CD4-positive, alpha-beta T cell treated with Interleukin-4 for 1 hour (primary cell): ENCODE measurements at places on chromosomes 1 and 21.

- DNase-seq: no peak
Observed at GRCh38 chr1:109210058-109210457, 3.7 kb upstream of the SARS1 start.

DNA sequence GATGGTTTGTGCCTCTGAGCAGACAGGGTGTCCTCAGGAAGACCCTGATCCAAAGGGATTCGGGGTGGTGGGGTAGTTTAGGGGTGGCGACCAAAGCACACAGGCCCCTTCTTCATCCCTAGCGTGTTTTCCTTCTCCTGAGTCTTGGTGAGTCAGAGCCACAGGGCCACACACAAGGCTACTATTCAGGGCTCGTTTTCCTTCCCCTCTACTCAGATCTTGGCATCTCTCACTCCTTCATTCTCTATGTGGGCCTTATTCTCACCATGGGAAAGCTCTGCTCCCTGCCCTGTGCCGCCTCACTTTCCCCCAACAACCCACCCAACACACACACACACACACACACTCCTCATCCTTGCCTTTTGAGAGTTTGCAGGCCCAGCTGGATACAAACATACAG, 43.6 kb upstream of the WNT2B start:
- DNase-seq: no peak

GRCh38 chr1:213783893-213784292, 203.9 kb upstream of the PROX1 start:
- no peak for DNase-seq

- no peak for DNase-seq
Observed at GRCh38 chr1:53576381-53576801, 117.2 kb downstream of the DMRTB1 start.

DNA sequence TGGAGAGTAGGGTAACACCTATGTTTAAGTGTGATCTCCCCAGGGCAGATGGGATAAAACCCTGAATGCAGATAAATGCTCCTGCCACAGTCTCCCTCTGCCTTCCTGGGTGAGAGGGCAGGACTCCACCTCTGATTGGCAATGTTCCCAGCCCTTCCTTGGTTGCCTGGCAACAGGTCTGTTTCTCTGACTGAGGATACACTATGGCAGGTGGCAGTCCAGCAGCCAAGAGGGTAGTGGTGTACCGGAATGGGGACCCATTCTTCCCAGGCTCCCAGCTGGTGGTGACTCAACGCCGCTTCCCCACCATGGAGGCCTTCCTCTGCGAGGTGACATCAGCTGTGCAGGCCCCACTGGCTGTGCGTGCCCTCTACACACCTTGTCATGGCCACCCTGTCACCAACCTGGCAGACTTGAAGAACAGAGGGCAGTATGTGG, at the start of gene DCDC2B:
Gene DCDC2B (plus strand): TSS at position 199 of the 438 bp plus-strand sequence. CDS start 5 bp downstream, at position 204.
- DNase-seq: no peak

GRCh38 chr1:223041481-223041880, 101.6 kb downstream of the TLR5 start:
- DNase-seq: no peak

DNA sequence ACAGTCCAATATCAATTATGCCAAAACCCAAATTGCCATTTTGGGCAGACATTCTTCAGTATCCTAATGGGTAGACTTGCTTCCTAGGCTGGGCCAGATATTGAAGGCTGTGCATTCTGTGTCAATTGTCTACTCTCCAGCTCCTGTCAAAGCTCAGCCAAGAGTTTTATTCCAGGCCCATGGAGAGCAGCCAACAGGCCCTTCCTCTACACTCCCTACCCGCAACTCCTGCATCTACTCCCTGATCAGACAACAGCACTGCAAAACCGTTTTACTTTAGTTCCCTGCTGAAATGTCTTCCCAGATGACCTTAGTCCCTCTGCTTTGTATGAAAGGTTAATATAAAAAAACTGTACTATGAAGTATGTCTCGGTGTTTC, 6.6 kb upstream of the ADORA3 start:
- no peak for DNase-seq

DNA sequence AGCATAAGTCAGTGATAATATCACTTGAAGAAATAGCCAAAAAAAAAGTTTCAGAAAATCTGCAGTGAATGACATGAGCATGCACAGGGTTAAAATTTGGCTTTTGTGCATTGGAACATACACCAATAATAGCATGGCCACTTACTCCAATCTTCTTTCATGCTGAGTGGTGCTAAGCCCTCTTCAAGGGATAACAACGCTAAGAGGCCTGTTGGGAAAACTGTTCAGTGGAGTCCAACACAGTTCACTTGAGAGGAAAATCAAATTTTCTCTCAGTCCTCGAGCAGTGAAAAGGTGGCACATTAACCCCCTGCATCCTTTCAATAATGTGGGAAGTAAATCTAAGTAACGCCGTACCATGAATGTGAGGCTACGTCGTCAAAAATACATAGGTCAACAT, 264.7 kb downstream of the SPATA17 start:
- no peak for DNase-seq

GRCh38 chr1:19074361-19074901, 118.0 kb upstream of the IFFO2 start:
- peak; percentile 61 for DNase-seq

DNA sequence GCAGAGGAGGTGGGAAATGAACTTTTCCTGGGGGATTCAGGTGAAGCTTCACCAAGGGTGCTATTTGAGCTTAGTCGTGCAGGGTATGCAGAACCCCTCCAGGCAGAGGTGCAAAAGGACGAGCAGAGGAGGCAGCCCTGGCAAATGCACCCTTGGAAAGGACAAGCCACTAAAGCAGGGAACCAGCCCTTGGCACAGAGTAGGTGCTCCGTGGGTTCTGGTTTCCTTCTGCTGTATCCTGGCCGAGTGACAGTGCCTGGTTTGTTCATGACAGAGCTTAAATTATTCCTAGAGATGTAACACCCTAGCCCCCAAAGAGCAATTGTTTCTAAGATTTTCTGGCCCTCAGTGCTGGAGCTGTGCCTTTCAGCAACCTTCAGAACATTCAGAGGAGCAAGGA, 73.4 kb upstream of the SYT6 start:
- DNase-seq: no peak

DNA sequence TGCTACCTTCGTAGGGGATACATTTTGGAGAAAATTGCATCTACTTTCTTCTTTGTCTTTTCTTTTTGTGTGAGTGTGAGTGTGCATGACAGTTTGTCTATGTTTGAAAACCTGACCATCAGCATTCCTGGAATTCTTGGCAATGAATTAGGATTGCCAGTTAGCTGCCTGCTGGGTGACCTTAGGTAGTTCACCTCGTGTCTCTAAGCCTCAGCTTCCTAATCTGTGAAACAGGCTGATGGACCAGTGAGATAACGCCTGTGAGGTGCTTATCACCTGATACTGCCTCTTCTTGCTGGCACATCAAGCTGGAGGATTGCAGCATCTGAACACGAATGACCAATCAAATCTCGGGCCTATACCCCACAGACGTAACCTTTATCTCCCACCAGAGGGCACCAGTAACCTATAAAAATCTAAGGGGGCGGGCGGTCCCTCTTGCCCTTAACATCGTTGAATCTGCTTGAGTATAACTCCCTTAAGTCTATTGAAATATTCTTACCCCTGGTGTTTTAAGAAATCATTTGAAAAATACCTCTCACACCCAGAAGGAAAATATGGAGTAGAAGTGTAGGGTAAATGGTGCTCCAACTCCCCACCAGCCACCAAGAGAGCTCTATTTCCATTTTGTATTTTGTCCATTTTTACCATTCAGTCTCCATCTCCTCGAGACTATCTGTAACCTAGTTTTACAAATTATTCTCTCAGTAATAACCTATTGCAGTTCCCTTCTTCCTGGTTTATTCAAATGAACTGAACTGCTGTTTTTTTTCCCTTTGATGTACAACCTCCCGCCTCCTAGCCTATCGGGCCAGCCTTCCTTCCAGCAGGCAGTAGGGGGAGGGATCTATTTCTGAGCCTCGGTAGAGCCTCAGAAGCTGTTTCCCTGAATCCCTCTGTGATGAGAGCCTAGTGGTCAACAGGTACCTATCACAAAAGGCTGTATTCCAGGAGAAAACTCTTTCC, 49.7 kb downstream of the MDM4 start:
- DNase-seq: peak; percentile 78
